Activated CD4-positive, alpha-beta memory T cell treated with anti-CD3 and anti-CD28 coated beads for 36 hours (primary cell): ENCODE measurements at places on chromosomes 3 and 15. TPM values are rescaled to one million over a fixed set of nuclear protein-coding genes. Genes with fewer than 3 reads are reported as not detected.

DNA sequence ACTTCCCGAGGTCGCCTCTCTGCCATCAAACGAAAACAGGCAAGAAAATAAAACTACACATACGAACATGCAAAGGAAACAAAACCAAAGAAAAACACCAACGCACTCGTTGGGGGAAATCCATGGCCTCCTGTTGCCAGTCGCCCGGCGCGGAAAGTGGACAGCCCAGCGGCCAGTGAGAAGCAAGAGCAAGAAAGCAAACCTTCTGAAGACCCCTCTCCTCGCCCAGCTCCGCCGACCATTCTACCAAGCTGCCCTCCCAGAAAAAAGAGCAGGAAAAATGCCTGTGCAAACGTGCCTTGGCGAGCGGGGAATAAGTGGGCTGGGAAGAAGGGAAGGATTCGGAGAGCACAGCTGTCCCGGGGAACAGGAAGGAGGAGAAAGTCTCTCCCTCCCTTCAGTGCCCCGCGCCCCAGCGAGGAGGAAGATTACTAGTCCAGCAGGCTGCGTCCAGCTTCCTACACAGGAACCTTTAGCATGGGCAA lies 802 bp upstream of the NECTIN3 start:
- no peaks in the 10 kb centered on the region for H3K36me3 ChIP-seq
- H3K27ac ChIP-seq, result peak overlapping the region; percentile 75

- peaks cover 2% of the 10 kb centered on the region for H3K27me3 ChIP-seq
- peaks cover 9% of the 10 kb centered on the region for H3K4me1 ChIP-seq
- DNase-seq, result no peak
- no peak overlapping the region for H3K27ac ChIP-seq
- H3K36me3 ChIP-seq, result no peaks in the 10 kb centered on the region
Measured at GRCh38 chr15:69609176-69609575, 156.6 kb downstream of the RPLP1 start.

DNA sequence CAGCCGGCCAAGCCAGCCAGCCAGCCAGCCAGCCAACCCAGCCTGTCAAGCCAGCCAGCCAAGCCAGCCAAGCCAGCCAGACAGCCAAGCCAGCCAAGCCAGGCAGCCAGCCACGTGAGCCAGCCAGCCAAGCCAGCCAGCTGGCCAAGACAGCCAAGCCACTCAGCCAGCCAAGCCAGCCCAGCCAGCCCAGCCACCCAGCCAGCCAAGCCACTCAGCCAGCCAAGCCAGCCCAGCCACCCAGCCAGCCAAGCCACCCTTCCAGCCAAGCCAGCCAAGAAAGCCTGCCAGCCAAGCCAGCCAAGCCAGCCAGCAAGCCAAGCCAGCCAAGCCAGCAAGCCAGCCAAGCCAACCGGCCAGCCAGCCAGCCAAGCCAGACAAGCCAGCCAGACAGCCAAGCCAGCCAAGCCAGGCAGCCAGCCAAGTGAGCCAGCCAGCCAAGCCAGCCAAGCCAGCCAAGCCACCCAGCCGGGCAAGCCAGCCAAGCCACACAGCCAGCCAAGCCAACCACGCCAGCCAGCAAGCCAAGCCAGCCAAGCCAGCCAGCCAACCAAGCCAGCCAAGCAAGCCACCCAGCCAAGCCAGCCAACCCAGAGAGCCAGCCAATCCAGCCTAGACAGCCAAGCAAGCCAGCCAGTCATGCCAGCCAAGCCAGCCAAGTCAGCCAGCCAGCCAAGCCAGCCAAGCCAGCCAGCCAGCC lies 199.5 kb downstream of the GOLGA6L6 start:
- H3K27ac ChIP-seq, result no peak overlapping the region
- peak; percentile 51 for DNase-seq
- H3K4me3 ChIP-seq, result no peak overlapping the region
- H3K4me1 ChIP-seq, result no peaks in the 10 kb centered on the region

OR5K3 gene
- total RNA-seq, result not detected

POMGNT2 gene
- 7.8 TPM for total RNA-seq

ZDHHC19 gene
- total RNA-seq, result 0.36 TPM
